ENCODE measurements at places on chromosomes 7 and 10.

DNA sequence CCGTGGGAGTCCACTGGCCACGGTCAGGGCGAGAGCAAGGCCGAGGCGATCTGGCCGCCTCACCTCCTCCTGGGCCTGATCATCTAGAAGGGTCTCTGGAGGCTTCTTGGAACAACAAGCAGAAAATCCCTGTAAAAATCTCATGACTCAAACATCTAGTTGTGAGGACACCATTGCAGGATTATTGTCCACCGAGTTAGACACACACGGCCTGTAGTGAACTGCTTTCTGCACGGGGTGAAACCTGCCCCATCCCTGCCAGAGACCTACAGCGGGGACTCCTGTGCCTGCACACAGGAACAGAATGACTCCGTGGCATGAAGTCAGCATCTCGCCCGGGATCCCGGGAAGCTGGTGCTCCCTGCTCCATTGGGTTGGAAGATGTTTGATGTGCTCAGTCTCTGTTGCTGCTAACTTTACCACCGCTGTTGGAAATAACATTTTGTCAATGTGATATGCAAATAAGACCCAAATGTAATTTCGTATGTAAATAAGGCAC, 267.0 kb upstream of the TCERG1L start:
- DNase-seq, result no peak

GRCh38 chr10:32156031-32156495, 99.8 kb upstream of the KIF5B start:
- DNase-seq, result no peak

- no peak for DNase-seq
Measured at GRCh38 chr7:18144166-18144565, 116.5 kb upstream of the PRPS1L1 start.

DNA sequence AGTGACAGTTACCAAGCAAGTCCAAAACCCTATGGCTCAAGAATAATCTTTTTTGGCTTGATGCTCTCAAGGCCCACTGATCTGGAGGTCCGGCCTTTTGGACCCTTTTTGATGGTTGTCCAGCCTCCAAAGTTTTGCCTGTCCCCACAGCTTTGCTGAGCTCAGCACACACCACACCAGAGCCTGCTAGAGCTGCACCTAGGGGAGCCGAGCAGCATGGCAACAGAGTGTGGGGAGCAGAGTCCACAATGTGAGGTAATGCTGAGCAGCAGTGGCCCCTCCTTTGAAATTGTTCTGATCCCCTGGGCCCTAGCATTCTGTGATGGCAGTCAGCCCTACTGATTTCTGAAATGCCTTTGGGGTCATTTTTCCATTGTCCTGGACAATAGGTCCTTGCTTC, 9.3 kb downstream of the GIMAP7 start:
- no peak for DNase-seq

- DNase-seq, result no peak
Measured at GRCh38 chr7:74134117-74134620, 40.0 kb upstream of the EIF4H start.

DNA sequence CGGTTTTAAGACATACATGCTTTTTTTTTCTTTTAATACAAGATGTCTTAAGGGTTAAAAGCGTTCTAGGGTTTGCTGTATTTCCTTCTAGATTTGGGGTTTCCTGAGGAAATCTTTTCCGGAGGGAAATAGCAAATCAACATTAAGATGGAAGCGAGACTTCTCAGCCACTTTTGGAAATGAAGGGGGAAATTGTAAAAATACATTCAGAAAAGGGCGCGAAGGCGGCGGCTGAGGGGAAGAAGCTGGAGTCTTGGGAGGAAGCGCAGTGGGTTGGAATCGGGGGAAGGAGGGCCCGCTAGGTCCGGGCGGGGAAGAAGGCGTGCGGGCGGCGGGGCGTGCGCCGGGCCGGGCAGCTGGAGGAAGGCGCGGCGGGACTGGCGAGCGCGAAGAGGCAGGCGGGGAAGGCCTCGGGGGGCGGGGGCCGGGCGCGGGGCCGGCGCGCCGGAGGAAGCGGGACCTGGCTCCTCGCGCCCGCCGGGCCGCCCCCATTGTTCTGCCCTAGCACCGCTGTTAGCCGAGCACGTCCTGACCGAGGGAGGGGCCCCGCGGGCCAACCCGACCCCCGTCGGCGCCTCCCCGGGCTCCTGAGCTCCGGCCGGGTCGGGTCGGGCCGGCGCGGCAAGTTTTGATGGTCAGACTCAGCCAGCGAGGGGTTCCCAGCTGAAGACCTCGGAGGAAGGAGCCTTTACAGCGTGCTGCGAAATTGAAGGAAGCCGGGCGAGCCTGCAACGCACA, 1.5 kb upstream of the SKIDA1 start:
- DNase-seq, result no peak

DNA sequence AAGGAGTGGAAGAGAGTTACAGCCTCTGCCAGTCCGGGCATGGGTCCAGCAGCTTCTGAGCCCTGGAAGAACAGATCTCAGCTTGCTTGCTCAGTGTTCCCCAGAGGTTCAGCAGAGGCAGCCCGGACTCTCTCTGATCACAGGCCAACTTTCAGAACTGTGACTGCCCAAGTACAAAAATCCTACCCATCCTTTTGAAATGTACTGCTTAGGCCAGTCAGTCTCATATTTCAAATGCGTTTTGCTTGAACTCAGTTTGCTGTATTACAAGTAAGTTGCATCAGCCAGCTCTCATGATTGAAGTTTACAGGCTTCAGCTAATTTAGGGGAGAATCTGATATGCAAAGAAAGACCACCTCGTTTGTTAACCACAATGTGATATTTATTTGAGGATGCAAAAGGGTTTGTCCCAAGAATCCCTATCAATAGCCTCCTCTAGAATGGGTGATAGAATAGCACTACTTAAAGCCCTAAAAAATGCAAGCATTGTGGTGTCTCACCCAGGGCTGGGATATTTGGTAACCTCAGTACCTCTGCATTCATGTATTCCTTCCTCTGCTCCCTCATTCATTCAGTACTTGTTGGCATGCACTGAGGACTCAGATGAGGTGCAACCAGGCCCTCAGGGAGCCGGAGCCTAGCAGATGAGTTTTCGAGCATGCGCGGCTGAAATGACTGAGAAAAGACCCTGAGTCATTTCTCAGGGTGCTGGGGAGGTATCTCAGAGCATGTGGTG, 7.0 kb downstream of the AIMP2 start:
- DNase-seq, result no peak

GRCh38 chr10:132037676-132037975, 28.1 kb upstream of the JAKMIP3 start:
- DNase-seq, result no peak

GRCh38 chr7:29898301-29898700, 91.3 kb downstream of the SCRN1 start:
- DNase-seq, result no peak

DNA sequence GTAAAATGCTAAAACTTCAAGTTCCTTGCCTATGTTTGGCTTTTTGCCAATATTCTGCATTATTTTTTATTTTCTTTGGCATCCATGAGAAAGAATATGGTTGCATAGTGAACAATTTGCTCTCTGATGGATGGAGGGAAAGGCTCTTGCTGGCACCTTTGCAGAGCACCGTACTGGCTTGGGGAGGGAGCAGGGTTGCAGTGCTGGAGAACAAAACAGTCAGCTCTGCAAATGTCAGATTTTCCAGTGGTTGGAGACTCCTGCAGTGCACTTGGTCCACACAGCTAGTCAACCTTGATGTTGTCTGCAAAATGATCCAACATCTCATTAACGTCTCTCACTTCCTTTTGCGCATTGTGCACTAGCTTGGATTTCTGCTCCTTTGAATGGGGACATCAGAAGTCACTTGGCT, 100.8 kb downstream of the ANLN start:
- no peak for DNase-seq

DNA sequence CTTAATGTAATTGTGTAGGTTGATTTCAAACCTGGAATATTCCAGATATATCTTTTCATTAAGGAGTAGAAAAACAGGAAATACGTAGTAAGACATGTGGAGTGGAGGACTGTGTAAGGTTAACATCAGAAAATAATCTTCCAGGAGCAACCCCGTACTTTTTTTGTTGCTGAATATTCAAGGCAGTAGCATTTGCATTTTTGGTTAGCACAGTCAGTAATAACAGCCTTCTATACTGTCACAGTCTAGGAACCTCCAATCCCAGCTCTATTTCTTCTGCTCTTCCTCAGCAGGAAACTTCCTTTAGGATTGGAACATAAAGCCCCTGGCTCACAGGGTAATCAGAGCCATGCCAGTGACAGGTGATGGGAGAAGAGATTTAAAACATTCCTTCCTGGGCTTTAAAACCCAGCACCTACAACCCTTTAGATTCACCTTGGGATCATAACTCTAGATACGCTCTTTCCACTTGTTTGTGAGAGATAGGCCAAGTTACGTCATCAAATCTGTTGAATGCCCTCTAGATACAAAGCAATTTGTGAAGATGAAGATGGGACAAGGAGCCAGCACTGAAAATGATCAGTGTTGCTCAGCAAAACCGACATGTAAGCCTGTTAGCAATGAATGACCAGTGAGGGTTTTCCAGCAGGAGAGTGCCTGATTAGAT, 248.5 kb upstream of the NPY start:
- DNase-seq, result no peak

DNA sequence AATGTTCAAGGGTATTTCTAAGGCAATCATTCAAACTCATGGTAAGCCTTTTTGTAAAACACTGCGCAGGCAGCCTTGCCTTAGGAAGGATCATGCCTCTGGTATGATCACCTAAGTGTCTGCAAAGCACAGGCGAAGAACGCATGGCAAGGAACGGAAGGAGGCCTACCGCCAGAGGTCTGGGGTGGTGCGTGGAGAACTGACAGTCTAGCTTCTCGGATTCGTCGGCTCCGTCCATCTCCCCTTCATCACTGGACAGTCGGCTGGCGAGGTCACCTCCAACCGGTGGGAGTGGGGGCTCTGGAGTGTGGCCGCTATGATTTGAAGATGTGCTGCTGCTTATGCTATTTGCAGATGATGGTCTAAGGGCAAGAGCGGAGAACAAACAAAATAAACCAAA, 42.6 kb upstream of the EFCAB10 start:
- no peak for DNase-seq

- no peak for DNase-seq
Measured at GRCh38 chr10:103277713-103278536, 987 bp downstream of the INA start.

DNA sequence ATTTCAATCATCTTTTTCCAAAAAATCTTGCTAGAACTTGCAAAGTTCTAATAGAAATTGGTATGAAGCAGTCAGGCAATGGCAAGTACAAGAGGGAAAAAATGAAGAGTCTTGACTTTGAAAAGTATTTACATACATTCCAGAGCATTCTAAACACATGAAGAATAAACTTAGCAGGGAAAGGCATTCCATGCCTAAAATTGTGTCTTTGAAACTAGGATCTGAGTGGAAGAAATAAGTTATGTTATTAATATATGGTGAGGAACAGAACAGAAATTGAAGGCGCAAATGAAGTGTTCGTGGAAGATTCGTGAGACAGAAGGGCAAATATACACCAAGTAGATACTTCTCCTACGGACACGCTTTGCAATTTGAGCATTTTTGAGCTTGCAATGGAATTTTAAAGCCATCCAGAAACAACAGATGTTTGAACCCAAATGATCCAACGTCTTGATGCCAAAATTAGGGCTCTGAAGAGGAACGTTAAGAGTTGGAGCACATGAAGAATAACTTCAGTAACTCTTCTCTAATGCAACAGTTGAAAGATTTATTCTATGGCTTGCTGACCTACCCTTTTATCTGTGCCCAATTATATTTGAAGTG, 40.6 kb upstream of the SEPTIN7 start:
- no peak for DNase-seq

DNA sequence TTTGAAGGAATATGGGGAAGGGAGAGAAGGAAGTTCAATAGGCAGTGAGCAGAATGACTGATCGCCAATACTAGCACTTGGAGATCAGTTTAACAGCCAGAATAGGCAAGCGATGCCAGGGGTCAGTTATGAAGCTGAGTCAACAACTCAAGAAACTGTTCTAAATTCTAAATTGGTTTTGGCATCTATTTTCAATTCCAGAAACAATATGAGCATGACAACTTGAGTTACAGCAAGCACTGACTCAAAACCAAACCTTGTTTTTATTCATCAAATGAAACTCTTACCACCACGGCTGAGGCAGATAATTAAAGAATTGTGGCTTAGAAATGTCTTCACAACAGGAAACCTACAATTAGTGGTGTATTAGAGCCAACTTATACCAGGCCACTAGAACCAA, 180.5 kb upstream of the ASAH2 start:
- no peak for DNase-seq

DNA sequence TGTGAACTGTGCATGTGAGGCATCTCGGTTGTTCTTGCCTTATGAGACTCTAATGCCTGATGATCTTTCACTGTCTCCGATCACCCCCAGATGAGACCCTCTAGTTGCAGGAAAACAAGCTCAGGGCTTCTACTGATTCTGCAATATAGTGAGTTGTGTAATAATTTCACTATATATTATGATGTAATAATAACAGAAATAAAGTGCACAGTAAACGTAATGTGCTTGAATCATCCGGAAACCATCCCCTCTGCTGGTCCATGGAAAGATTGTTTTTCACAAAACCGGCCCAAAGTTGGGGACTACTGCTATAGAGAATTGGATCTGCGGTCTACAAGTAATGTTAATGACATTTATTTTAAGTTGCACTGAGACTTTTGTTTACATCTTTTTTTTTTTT, 126.7 kb downstream of the TPST1 start:
- no peak for DNase-seq
